Midbrain (tissue), 1 donor: ENCODE measurements at places on chromosomes 1 and 21.

GRCh38 chr1:40861224-40862003, 749 bp downstream of the CITED4 start:
- DNase-seq, result no peak

DNA sequence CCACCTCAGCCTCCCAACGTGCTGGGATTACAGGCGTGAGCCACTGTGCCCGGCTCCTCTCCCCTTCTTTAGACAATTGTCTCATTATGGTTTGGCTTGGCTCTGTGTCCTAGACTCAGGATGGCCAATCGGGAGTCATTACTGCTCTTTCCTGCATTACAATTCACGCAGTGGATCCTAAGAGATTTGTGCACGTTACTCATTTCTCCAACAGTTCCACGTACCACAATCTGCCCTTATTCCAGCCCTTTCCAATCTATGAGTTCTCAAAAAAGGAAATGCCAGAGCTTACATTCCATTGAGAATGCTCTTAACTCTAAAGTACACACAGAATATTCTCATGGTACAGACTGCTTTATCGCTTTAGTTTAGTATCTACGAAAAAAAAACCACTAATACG, 357.0 kb downstream of the GPATCH2 start:
- no peak for DNase-seq

- DNase-seq, result no peak
Observed at GRCh38 chr1:202733251-202733650, 23.0 kb upstream of the SYT2 start.

DNA sequence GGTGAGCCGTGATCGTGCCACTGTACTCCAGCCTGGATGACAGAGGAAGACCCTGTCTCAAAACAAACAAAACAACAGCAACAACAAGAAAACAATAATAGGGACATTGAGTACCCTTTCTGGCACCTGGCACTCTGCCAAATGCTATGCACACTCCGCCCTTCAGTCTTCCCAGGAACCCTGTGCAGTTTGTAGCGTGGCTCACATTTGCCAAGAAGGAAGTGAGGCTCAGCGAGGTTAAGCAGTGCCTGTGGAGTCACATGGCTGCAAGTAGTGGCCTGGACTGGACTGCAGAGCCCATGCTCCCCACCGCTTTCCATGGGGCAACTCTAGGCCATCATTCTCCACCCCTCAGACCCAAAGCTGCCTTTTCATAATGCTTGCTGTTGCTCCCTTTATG, 5.3 kb upstream of the EVA1B start:
- no peak for DNase-seq

DNA sequence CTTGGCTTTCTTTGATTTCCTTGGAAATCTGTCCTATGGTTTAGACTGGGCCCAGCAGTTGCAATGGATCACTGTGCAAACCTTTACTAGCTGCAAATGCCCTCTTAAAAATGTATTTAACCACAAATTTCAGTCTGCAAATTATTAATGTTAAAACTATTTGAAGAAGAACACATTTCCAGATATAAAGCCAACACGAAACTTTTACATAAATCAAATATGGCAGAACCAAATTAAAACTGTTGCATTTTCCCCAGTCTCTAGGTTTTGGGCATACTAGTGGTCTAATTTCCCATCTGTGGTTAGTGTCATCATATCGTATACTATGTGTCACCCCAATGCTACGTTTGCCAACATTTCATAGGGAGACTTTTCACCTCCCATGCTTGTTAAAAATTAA, 52.3 kb downstream of the HMCN1 start:
- no peak for DNase-seq

- no peak for DNase-seq
Observed at GRCh38 chr21:36636016-36636415, 62.9 kb upstream of the SIM2 start.

- DNase-seq, result no peak
Observed at GRCh38 chr1:49346767-49347349, 570.2 kb upstream of the BEND5 start.

DNA sequence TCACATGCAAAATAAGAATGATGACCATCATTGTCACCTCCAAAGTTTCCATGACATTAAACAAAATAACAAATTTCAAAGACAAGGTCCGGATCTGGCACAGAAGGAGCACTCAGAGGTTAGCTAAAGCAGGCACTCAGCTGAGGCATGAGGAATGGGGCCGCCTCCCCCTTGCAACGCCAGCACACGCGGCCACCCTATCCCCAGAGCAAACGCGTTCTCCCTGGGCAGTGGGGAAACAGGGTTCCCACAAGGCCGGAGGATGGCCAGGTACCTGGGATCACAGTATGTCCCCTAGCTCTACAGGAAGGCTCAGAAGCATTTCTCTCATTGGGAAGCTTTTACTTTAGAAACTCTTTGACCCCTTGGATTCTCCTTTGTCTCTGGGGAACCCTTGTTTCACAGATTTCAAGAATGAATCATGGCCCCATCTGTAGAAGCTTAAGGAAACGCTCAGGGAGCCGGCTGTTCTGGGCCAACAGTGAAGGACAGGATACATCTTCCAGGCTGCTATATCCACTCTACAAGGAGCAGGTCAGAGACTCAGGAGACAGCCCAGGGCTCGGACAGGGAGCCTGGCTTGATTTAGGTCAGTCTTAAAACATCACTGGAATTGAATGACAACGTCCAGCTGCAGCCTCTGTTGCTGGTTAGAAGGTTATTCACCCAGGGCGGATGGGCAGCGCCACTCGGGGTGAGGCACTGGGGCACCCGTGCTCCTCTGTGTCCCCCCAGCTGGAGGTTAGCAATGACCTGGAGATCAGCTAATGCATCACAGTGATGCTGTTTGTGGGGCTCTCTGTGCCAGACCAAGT, 496.4 kb downstream of the NPHP4 start:
- no peak for DNase-seq

DNA sequence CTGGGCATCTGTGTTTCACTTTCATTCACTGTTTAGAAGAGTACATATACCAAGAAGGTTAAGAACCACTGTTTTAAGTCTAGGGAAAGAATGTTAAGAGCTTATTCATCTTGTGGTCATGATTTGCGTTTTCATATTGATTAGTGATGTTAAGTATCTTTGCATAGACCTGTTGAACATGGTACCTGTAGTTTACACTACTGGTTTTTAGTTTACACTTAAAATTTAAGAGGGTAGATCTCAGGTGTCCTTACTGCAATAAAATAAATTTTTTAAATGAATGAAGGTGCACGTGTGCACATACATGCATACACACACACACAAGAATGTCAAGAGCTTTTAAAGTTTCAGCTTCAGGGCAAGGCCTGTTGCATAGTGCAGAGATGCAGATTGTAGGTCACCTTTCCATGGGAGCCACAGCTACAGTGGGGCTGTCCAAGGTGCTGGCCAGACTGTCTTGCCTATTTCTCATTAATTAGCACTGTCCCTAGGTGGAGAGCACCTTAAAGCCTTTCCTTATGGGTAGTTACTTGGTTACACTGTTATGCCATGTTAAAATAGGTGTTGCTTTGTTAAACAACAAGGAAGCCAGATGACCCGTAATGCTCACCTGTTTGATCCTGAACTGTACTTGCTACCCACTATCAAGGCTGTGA, 543.0 kb upstream of the DAB1 start:
- no peak for DNase-seq

DNA sequence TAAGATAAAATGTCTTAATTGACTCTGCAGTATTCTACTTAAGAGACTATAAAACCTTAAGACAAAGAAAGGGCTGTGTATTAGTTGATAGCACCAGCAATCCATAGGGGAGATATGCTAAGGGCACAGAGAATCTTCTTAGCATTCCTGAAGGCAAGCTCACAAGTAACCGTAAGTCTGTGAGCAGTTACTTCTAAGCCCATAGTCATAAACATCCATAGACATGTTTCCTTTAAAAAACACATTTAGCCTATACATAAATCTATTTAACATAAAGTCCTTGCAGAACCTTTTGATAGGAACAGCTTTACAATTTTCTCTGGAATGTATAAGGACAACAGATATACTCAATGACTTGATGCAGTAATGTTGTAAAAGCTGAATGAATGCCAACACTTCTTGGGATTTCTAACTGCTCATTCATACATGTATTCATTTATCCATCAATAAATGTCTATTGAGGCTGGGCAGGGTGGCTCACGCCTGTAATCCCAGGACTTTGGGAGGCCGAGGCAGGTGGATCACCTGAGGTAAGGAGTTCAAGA, 6.3 kb upstream of the ERRFI1 start:
- no peak for DNase-seq

- no peak for DNase-seq
Observed at GRCh38 chr1:105874621-105875020, 1181.9 kb upstream of the PRMT6 start.

- DNase-seq, result no peak
Observed at GRCh38 chr1:240030236-240030635, 61.4 kb upstream of the FMN2 start.
